ENCODE measurements at places on chromosomes 7 and 10. TPM values are rescaled to one million over a fixed set of nuclear protein-coding genes. Genes with fewer than 3 reads are reported as not detected.
A peak's percentile ranks its signal among the peaks of the same experiment; 100 is the strongest.

The POP7 gene
- polyA plus RNA-seq = 63.8 TPM

The IFIT1 gene
- 4.4 TPM for polyA plus RNA-seq

The ACTR1A gene
- 106 TPM for polyA plus RNA-seq

DNA sequence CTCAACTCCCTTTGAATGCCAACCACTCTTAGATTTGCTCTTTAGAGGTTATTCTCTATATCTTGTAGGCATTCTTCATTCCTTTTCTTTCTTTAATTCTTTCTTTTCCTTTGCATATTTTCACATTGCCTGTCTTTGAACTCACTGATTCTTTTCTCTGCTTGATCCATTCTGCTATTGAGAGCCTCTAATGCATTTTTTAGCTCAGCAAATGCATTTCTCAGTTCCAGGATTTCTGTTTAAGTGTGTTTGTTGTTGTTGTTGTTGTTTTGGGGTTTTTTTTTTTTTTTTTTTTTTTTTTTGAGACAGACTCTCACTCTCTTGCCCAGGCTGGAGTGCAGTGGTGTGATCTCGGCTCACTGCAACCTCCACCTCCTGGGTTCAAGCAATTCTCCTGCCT, 71.6 kb downstream of the FBXL13 start:
- DNase-seq = no peak
- no peaks in the 10 kb centered on the region for H3K27me3 ChIP-seq
- peaks cover 27% of the 10 kb centered on the region for H3K36me3 ChIP-seq
- no peak overlapping the region for H3K4me3 ChIP-seq
- no peak overlapping the region for H3K27ac ChIP-seq
- H3K4me1 ChIP-seq = no peaks in the 10 kb centered on the region

GRCh38 chr7:47483604-47484273, 98.2 kb downstream of the TNS3 start:
- no peaks in the 10 kb centered on the region for H3K27me3 ChIP-seq
- DNase-seq = peak; percentile 63
- peaks cover 48% of the 10 kb centered on the region for H3K4me1 ChIP-seq
- peak overlapping the region; percentile 92 for H3K27ac ChIP-seq
- H3K36me3 ChIP-seq = peaks cover 11% of the 10 kb centered on the region
